GM23338 (cell line): ENCODE measurements at places on chromosomes 7 and 10.

DNA sequence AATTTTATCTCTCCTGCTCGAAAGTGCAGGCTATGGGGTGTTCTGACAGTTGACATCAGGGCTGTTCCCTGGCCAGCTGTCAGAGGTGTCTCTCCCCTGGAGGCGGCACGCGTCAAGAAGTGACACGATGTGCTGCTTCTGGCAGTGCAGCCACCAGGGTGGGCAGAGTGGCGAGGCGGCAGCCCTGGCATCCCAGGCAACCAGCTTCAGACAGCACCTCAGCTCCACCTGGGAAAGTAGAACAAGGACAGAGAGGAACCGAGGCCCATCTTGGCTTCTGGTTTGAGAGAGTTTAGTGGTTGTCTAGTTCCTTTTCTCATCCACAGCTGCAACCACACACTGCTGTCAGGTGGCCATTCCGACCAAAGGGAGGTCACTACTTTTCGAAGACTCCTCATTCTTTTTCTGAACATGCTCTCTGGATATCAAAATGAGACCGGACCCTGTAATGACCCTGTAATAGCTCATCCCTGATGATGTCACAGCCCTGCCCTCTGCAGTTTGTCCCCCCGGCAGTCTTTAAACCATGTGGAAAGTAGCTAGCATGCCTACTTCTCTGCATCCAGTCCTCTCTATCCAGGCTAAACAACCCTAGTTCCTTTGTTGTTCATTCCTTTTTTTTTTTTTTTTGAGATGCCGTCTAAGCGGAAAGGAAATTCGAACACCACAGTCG, 381.0 kb upstream of the NRP1 start:
- DNase-seq = no peak

DNA sequence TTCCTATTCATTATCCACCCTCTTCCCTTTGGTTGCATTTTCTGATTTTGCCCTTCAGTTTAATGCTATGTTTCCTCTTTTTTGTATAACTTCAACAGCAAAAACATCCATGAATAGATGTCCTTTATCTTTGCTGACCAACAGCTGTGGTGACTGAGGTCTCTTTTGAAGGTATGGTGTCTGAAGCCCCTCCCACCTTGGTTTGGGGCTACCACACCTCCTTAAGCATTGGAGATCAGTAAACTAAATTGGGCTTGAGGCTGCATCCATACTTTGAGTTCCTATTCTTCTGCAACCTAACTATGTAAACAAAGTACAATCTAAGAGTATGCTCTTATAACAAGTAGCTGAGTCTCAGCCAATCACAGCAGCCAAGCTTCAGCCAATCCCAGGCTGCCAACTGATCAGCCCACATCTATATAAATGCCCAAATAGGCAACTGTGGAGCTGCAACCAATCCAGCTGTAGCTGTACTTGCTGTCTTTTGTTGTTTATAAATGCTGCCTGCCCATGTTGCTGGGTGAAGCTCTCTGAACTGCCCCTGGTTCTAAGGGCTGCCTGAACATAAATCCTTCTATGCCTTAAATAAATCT, 69.4 kb upstream of the PDLIM1 start:
- DNase-seq = no peak

DNA sequence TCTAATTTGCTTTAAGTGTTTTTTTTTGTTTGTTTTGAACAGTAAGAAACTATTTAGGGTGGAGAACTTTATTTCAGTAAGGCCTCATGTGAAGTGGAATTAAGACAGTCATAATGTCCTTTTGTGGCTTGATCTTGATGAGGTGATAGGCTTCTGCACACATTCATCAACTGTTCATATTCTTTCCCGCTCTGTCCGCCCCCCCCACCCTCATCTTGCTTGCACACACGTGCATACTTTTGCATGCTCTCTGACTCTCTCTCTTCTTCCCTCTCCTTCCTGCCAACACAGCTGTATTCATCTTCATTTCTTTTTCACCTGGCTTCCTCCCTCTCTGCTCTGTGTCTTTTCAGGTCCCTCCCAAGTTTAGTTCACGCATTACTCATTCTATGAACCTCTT, 429.6 kb downstream of the AUTS2 start:
- no peak for DNase-seq

DNA sequence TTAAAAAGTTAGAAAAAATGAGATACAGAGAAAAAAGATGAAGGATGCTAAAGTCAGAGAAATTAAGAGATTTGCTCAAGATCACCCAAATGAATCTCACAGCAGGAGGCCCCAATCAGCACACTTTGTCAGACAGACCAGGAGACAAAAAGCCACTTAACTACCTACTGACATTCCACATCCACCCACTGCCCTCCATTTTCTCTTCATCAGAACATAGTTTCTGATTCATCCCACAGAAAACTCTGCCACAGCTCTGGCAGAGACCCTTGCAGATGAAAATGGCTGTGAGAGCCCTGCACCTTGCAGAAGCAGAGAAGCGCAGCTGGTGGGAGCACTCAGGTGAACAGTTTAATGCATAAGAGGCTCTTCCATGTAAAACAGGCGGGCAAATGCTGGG, 26.6 kb downstream of the DGKI start:
- DNase-seq = no peak

DNA sequence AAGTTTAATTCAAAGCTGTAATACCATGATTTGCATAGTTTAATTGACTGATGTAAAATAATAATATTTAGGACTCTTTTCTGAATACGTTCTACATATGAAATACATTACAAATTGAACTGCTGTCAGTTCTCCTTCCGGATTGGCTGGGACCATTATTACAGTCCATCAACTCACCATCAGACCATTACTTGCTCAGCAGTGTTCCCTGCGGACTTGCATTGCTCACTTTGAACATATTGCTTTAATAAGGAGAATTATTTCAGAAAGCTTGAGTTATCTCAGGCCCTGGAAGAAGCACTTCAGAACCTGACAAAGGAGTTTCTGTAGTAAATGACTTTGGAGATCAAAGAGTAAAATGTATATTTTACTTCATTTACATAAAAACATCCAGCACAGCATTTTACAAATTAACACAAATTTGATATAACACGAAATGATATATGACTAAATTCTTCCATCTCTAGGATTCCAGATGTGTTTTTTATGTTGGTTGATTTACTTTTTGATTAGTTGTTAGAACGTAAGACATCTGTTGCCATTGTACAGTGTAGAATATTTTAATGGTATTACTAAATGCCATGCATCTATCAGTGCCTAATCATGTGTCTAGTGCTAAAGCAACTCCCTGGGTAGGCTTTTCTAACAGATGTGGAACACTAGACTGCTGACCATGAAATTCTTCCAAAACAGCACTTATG, 418.5 kb upstream of the SEMA3A start:
- DNase-seq = no peak
